ENCODE measurements at places on chromosomes 12 and 14. TPM values are rescaled to one million over a fixed set of nuclear protein-coding genes. Genes with fewer than 3 reads are reported as not detected.

The TDP1 gene
- total RNA-seq = 10.9 TPM

The ETFBKMT gene
- total RNA-seq = 3.3 TPM

The GRIP1 gene
- total RNA-seq = 0.33 TPM

The PLEKHD1 gene
- total RNA-seq = 0.07 TPM

The TCL1B gene
- not detected for total RNA-seq

The SYT10 gene
- not detected for total RNA-seq

The DEGS2 gene
- 0.26 TPM for total RNA-seq

The LPAR5 gene
- total RNA-seq = not detected

The COX8C gene
- not detected for total RNA-seq

The TMEM121 gene
- total RNA-seq = 8.9 TPM

The ACOT2 gene
- 27.2 TPM for total RNA-seq

The GAS2L3 gene
- 11.5 TPM for total RNA-seq

The TSPAN9 gene
- 63.0 TPM for total RNA-seq

The RAD9B gene
- total RNA-seq = 0.46 TPM

The NYNRIN gene
- total RNA-seq = 6.9 TPM

The RTL1 gene
- not detected for total RNA-seq

The LBHD2 gene
- not detected for total RNA-seq

The C12orf50 gene
- total RNA-seq = not detected

The CLEC14A gene
- 0.33 TPM for total RNA-seq

The POTEM gene
- total RNA-seq = not detected

The TAS2R9 gene
- not detected for total RNA-seq

The C12orf56 gene
- total RNA-seq = 0.40 TPM

The KCNA5 gene
- total RNA-seq = not detected

The DBX2 gene
- not detected for total RNA-seq

The RAPGEF3 gene
- total RNA-seq = 3.9 TPM

Data from smooth muscle cell of the pulmonary artery (primary cell).